Activated CD4-positive, alpha-beta T cell treated with anti-CD3 and anti-CD28 coated beads, Interleukin-2, amount 50 U/mL, for 48 hours (primary cell): ENCODE measurements at places on chromosomes 13 and 19.
A peak's percentile ranks its signal among the peaks of the same experiment; 100 is the strongest.

DNA sequence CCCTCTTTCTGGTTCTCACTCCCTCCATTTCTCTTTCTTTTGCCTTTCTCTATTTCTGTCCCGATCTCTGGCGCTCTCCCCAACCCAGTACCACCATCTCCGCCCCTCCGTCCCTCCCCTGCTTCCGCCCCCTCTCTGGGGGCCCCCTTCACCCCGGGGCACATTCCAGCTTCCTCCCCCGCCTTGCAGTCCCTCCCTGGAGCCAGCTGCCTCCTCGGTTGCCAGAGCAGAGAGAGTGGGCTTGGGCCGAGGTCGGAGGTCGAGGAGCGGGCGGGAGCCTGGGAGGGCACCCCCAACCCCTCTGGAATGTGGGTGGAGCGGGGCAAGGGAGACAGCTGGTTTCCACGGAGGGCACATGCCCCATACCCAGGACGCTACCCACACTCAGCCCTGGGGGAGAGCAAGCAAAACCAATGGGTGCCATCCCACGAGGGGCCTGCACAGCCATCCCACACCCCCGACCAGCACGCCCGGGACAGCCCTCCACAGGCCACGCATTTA, 6.5 kb upstream of the CIRBP start:
- DNase-seq: no peak

GRCh38 chr19:55452749-55453346, 8.6 kb downstream of the ISOC2 start:
- DNase-seq: peak; percentile 44

DNA sequence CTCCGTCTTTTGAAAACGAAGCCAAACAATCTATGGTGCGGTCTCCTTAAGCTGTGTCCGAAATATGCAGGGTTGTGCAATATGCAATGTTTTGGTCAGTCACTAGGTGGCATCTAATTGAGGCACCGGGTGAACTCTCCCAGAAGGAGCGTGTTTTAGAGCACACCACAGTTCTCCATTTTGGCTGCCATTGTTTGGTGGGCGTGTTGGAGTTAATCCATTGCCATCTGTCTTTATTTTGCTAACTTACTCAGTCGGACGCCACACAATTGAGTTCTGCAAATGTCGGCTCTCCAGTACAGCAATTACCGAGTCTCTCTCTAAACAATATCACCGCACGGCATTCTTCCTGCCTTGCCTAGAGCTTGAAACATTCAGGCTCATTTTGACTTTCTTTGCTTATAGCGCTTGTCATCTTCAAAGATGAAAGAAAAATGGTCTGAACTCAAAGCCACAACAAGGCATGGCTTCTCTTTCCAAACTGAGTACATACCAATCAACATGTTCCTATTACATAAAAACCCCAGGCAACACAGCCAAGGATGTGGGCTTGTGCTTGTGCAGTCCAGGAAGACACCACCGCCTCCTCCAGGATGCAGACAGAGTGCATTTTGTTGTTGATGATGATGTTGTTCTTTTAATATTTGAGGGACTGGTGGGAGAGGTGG, 182.0 kb upstream of the SERP2 start:
- DNase-seq: no peak

GRCh38 chr13:83453723-83454122, 428.6 kb downstream of the SLITRK1 start:
- DNase-seq: no peak

DNA sequence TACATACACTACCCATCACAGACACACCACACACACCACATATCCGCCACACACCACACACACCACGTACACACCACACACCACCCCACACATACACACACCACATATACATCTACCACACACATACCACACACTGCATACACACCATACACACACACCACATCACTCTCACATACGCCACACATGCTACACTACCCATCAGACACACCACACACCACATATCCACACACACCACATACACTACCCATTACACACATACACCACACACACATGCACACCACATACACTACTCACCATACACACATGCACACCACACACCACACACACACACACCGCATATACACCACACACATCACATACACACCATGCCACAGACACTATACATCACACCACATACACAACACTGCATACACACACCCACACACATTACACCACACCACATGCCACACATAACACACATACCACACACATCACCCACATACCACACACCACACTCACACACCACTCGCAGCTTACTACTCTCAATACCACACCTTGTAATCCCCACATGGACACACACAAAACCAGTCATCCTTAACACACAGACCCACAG, 9.5 kb downstream of the ERFL start:
- DNase-seq: no peak

GRCh38 chr13:108897955-108898354, 268.5 kb downstream of the MYO16 start:
- DNase-seq: peak; percentile 9

GRCh38 chr13:100658363-100658762, 16.2 kb downstream of the TMTC4 start:
- DNase-seq: no peak
